Kasumi-1 (cell line): ENCODE measurements at places on chromosomes 7 and 10.

GRCh38 chr10:86411281-86411841, 44.8 kb upstream of the GRID1 start:
- peak; percentile 95 for DNase-seq

GRCh38 chr10:77478247-77478961, 159.2 kb downstream of the KCNMA1 start:
- DNase-seq = no peak

DNA sequence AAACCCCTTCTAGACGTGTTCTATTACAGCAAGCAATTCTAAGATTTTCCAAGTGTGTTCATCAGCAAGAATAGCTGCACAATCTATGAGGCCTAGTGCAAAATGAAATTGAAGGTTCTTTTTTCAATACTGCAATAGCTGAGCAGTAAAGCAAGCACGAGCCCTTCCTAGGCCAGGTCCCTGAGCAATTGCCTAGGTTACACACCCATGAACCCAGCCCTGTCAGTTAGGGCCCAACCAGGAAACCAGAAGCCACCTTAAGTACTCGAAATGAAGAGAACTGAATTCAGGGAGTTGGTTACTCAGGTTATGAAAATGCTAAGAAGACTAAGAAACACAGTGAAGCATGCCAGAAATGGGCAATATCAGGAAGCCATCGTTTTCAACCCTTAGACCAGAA, 52.0 kb upstream of the VWC2 start:
- no peak for DNase-seq

DNA sequence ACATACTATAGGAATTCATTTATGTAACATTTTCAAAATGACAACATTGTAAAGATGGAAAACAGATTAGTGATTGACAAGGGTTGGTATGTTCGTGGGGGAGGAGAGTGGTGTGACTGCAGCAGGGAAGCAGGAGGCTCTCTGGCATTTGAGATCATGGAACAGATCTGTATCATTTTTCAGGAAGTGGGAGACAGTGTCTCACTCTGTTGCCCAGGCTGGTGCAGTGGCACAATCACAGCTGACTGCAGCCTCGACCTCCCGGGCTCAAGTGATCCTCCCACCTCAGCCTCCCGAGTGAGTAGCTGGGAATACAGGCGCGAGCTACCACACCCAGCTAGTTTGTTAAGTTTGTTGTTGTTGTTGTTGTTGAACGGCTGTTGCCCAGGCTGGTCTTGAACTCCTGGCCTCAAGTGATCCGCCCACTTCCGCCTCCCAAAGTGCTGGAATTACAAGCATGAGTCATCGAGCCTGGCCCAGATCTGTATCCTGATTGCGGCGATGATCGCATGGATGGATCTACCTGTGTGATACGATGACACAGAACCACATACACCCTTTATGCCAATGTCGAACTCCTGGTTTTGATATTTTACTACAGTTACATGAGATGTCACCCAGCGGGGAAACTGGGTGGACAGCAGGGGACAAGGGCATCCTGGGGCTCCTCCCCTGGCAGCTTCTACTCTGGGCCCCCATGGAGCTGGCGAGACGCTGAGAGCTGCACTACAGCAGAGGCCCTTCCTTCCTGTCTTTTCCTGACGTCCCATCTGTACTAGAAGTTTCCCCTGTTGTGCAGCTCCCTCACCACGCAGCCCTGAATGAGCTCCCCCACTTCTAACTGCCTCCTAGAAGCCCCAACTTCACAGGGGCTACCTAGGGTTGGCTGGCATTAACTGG, 12.3 kb upstream of the CYTH3 start:
- no peak for DNase-seq

DNA sequence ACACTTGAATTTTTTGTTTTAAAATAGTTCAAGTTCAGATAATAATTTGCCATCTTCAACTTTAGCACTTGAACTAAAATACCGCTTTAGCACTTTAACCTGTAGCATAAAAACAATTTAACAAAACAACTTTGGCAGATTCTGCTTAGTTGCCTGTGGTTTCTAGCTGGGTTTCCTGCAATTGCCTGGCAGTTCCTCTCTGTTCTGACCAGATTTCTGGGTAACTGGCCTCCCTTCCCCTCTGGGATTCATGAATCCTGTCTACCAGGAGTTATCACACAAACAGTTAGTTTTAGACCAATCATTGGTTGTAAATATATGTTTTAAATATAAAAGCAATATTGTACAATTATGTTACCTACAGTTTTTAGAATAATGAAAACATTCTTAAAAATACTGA, 89.8 kb upstream of the HDAC9 start:
- DNase-seq = peak; percentile 34

GRCh38 chr10:58897708-58898107, 278.7 kb upstream of the PHYHIPL start:
- no peak for DNase-seq
